ENCODE measurements at places on chromosomes 4 and X. TPM values are rescaled to one million over a fixed set of nuclear protein-coding genes. Genes with fewer than 3 reads are reported as not detected.

The ADH1B gene
- total RNA-seq, result 1.2 TPM

The ATP2B3 gene
- 0.37 TPM for total RNA-seq

The ZXDA gene
- total RNA-seq, result not detected

The NUDT11 gene
- 8.9 TPM for total RNA-seq

The EPHA5 gene
- total RNA-seq, result 1.6 TPM

The PHOX2B gene
- not detected for total RNA-seq

The IDUA gene
- 53.0 TPM for total RNA-seq

The XKRX gene
- not detected for total RNA-seq

The EFHC2 gene
- not detected for total RNA-seq

The VCX3A gene
- not detected for total RNA-seq

The GPC3 gene
- 1.5 TPM for total RNA-seq

The CYLC1 gene
- not detected for total RNA-seq

The ADH4 gene
- total RNA-seq, result not detected

The ZFYVE28 gene
- 1.3 TPM for total RNA-seq

The SAGE1 gene
- not detected for total RNA-seq

The MAGEB10 gene
- not detected for total RNA-seq

The WAS gene
- total RNA-seq, result 0.37 TPM

The GPRIN3 gene
- total RNA-seq, result 0.10 TPM

The NPNT gene
- 2.7 TPM for total RNA-seq

The ARAP2 gene
- 1.4 TPM for total RNA-seq

The HELT gene
- total RNA-seq, result not detected

The ETDA gene
- not detected for total RNA-seq

The DYNLT3 gene
- total RNA-seq, result 35.8 TPM

All from chondrocyte (in vitro differentiated cells).